ENCODE measurements at places on chromosomes 4 and X. TPM values are rescaled to one million over a fixed set of nuclear protein-coding genes. Genes with fewer than 3 reads are reported as not detected.

Gene RAP1GDS1
- 43.4 TPM for total RNA-seq

Gene TRIM75
- total RNA-seq: not detected

Gene HSFX3
- not detected for total RNA-seq

Gene ZAR1
- not detected for total RNA-seq

Gene CLCN4
- 13.2 TPM for total RNA-seq

Gene CRMP1
- total RNA-seq: 2.5 TPM

Gene NOX1
- 0.47 TPM for total RNA-seq

Gene UGT2B11
- total RNA-seq: not detected

Gene YTHDC1
- 22.7 TPM for total RNA-seq

Gene GBA3
- 0.51 TPM for total RNA-seq

Gene GLRA3
- total RNA-seq: not detected

Gene SRPX2
- 161 TPM for total RNA-seq

Gene FGG
- not detected for total RNA-seq

Gene APLN
- total RNA-seq: 9.0 TPM

Gene WNK3
- 1.4 TPM for total RNA-seq

Gene CYBB
- total RNA-seq: 0.12 TPM

Gene VCX2
- not detected for total RNA-seq

Gene MANBA
- total RNA-seq: 33.0 TPM

Gene PHOX2B
- not detected for total RNA-seq

Gene DCHS2
- total RNA-seq: not detected
